ENCODE measurements at places on chromosomes 16 and 17.

- no peaks in the 10 kb centered on the region for H3K36me3 ChIP-seq
- no peak overlapping the region for H3K4me3 ChIP-seq
- no peak overlapping the region for H3K27ac ChIP-seq
- no peaks in the 10 kb centered on the region for H3K27me3 ChIP-seq
- DNase-seq = no peak
These were observed 11.1 kb downstream of the NACA2 start for GRCh38 chr17:61579961-61580360.

GRCh38 chr16:81908466-81909262 lies 102.6 kb downstream of the SDR42E1 start:
- no peak overlapping the region for H3K27ac ChIP-seq
- no peak for DNase-seq
- H3K4me1 ChIP-seq = no peaks in the 10 kb centered on the region
- H3K4me3 ChIP-seq = no peak overlapping the region
- no peaks in the 10 kb centered on the region for H3K36me3 ChIP-seq
- no peaks in the 10 kb centered on the region for H3K27me3 ChIP-seq

DNA sequence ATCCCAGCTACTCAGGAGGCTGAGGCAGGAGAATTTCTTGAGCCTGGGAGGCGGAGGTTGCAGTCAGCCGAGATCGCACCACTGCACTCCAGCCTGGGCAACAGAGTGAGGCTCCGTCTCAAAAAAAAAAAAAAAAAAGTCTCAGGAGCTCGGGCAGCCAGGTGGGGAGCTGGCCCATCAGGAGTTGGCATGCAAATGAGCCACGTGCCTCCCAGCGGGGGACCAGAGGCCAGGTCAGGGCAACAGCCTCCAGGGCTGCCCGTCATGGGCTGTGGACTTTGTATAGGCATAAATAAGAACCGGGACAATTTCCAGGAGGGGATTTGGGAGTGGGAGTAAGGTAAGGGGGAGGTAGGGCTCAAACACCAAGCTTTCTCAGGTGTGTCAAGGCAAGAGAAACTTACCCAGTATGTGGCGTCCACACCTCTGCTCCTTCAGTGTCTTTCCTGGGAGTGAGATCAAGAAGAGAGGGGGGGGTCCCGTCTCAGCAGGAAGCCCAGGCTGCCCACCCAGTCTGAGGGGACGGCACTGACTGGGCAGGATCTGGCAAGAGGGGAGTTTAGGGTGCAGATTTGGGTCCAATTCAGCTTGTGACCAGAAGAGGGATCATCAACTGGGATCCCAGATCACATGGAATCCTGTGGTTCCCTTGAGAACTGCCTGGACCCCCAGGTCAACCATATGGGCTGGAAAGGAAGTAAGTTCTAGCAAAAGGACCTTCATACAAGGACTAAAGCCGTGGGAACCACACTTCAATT lies 22.3 kb upstream of the G6PC1 start:
- H3K4me1 ChIP-seq = no peaks in the 10 kb centered on the region
- no peak overlapping the region for H3K27ac ChIP-seq
- no peak overlapping the region for H3K4me3 ChIP-seq

GRCh38 chr17:78369791-78370381 lies 8.6 kb upstream of the PGS1 start:
- no peak overlapping the region for H3K4me3 ChIP-seq
- H3K27me3 ChIP-seq = no peaks in the 10 kb centered on the region

DNA sequence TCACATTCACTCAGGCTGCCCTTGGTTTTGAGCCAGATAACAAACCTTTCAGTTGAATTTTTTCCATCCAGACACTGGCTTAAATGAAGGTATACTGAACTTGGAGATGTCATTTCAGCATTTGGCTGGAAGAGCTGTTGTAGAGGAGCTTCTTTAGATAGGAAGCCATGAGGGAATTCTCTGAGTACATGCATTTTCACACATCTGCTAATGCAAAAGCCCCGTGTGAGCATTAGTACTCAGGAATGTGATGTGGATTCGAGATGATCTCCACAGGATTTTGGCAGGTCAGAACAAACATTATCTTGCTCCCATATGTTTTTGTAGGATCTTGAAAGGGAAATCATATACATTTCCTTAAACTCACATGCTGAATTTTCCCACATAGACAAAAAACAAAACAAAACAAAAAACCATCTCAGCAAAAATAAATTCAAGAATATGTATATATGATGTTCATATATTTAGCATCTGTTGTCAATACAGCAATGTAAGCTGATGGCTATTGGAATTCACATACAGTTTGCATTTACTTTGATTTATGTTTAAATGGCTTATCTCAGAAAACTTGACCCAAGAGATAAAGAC lies 277.2 kb upstream of the TBX2 start:
- H3K27me3 ChIP-seq = no peaks in the 10 kb centered on the region
- no peaks in the 10 kb centered on the region for H3K36me3 ChIP-seq
- H3K4me1 ChIP-seq = peaks cover 4% of the 10 kb centered on the region
- H3K27ac ChIP-seq = no peak overlapping the region
- H3K4me3 ChIP-seq = no peak overlapping the region
- DNase-seq = no peak

GRCh38 chr17:15351478-15351840 lies 10.1 kb upstream of the TEKT3 start:
- DNase-seq = no peak
- H3K36me3 ChIP-seq = no peaks in the 10 kb centered on the region
- H3K4me3 ChIP-seq = no peak overlapping the region

DNA sequence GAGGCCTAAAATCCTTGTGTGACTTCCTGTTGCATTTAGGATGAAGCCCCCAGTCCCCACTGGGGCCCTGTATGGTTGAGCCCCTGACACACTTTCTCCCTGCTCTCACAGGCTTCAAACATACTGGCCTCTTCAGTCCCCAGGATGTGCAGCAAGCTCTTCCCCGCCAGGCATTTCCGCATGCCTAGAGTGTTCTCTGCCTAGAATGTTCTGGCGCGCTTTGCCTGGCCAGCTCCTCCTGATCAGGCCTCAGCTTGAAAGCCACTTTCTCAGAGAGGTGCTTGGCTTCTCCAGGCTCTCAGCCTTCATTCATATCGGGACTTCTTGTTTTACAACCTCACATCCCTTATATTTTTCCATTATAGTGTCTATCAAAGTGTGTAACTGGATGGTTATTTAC lies 123.7 kb downstream of the SPACA3 start:
- H3K4me3 ChIP-seq = no peak overlapping the region
- no peak overlapping the region for H3K27ac ChIP-seq
- peaks cover 6% of the 10 kb centered on the region for H3K4me1 ChIP-seq
- no peak for DNase-seq

GRCh38 chr16:4790261-4790660 lies 2.1 kb upstream of the SEPTIN12 start:
- H3K4me1 ChIP-seq = no peaks in the 10 kb centered on the region
- no peak overlapping the region for H3K27ac ChIP-seq
- no peak overlapping the region for H3K4me3 ChIP-seq
- H3K36me3 ChIP-seq = no peaks in the 10 kb centered on the region
- DNase-seq = no peak
- H3K27me3 ChIP-seq = no peaks in the 10 kb centered on the region

- H3K4me1 ChIP-seq = no peaks in the 10 kb centered on the region
- H3K27me3 ChIP-seq = no peaks in the 10 kb centered on the region
- H3K4me3 ChIP-seq = no peak overlapping the region
These were observed 59.1 kb downstream of the NOG start for GRCh38 chr17:56652628-56653027.

GRCh38 chr16:88649924-88650748 lies 717 bp downstream of the CYBA start:
- H3K4me3 ChIP-seq = peak overlapping the region; percentile 74
- no peak for DNase-seq
- peak overlapping the region; percentile 39 for H3K27ac ChIP-seq
- H3K4me1 ChIP-seq = peaks cover 15% of the 10 kb centered on the region
- H3K27me3 ChIP-seq = no peaks in the 10 kb centered on the region

DNA sequence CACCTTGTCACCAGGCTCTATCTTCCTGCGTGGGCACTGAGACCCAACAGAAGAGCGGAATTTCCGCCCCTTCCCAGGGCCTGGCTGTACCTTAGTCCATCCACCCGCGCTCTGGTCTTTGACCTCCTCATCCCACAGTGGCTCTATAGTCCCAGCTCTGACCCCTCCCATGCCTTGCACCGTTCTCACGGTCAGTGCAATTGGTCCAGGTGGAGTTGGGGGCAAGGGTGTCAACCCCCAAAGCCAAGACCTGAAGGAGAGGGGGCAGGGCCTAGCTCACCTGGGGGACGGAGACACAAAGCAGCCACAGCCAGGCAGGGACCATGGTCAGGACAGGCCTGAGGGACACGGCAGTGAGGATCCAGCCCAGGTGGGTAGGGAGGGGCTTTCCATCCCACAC lies 944 bp downstream of the CDH16 start:
- no peaks in the 10 kb centered on the region for H3K27me3 ChIP-seq
- H3K4me1 ChIP-seq = peaks cover 19% of the 10 kb centered on the region
- no peak overlapping the region for H3K4me3 ChIP-seq
- DNase-seq = no peak
- H3K27ac ChIP-seq = no peak overlapping the region

DNA sequence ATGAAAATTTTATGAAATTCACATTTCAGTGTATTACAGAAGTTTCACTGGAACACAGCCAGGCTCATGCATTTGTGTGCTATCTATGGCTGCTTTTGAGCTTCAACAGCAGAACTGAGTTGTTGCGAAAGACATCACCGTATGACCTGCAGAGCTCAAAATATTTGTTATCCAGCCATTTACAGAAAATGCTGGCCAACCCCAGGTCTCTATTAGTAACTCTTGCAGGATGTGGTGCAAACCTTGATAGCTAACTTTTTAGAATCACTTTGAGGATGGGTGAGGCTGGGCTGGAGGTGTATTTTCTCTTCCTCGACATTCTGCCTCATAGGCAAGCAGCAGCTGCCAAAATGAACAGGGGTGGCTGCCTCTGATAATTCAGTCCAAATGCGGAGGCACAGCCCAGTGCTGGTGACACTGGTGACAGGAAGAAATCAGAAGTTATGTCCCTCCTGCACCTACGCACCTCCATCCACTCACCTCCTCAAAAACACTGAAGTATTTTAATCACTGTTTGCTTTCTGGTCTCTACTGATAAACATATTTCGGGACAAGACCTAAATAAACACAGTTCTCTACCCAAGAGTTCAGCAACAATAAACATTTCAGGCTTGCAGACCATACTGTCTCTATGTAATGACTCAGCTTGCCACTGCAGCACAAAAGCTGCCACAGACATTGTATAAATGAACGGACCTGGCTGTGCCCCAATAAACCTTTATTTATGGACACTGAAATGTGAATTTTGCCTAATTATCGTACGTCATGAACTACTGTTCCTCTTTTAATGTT lies 28.5 kb downstream of the ARHGAP17 start:
- peaks cover 83% of the 10 kb centered on the region for H3K4me1 ChIP-seq
- DNase-seq = no peak
- no peaks in the 10 kb centered on the region for H3K27me3 ChIP-seq
- peak overlapping the region; percentile 27 for H3K4me3 ChIP-seq

DNA sequence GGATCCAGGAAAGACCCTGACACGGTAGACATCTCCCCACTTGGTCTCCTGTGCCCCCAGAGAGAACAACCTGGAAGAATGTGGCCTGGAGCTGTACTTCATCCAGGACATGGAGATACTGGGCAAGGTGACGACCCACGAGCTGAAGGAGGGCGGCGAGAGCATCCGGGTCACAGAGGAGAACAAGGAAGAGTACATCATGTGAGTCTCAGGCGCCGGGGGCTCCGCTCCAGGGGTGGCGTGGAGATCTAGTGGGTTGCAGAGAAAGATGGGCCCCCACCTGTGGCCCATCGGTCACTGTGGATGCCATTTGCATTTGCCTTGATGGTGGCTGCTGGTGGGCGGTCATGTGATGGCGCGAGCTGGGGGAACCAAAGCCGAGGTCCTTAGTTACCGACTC lies 14.9 kb upstream of the CLEC18A start:
- peak overlapping the region; percentile 96 for H3K27ac ChIP-seq
- no peaks in the 10 kb centered on the region for H3K27me3 ChIP-seq
- peaks cover 24% of the 10 kb centered on the region for H3K4me1 ChIP-seq
- no peak overlapping the region for H3K4me3 ChIP-seq
- no peak for DNase-seq

DNA sequence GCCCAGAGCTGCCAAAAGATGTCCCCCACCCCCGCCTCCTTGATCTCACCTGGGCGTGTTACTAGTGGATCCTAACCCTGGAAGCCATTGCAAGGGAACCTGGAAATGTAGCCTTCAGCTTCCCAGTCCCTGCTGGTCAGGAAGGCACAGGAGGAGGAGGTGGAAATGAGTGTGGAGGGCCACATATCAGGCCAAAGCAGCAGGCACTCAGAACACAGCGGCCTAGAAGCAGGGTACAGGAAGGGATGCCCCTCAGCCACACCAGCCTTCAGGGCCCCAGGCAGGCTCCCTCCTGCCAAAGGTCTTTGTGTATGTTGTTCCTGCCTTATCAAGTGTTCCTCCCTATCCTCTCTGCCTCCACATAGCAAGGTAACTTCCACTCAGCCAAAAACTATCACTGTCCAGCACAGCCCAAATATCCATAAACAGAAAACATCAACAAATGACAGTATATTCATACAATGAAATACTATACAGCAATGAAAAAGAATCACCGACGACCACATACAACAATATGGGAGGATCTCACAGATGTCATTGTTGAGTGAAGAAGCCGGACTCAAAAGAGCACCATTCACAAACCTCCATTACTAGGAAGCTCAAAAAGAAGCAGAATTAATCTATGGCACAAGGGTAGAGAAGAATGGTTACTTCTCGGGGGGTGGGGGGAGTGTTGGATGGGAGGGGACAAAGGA lies 28.2 kb upstream of the TNFRSF13B start:
- no peak overlapping the region for H3K27ac ChIP-seq
- H3K36me3 ChIP-seq = no peaks in the 10 kb centered on the region
- H3K4me3 ChIP-seq = no peak overlapping the region

DNA sequence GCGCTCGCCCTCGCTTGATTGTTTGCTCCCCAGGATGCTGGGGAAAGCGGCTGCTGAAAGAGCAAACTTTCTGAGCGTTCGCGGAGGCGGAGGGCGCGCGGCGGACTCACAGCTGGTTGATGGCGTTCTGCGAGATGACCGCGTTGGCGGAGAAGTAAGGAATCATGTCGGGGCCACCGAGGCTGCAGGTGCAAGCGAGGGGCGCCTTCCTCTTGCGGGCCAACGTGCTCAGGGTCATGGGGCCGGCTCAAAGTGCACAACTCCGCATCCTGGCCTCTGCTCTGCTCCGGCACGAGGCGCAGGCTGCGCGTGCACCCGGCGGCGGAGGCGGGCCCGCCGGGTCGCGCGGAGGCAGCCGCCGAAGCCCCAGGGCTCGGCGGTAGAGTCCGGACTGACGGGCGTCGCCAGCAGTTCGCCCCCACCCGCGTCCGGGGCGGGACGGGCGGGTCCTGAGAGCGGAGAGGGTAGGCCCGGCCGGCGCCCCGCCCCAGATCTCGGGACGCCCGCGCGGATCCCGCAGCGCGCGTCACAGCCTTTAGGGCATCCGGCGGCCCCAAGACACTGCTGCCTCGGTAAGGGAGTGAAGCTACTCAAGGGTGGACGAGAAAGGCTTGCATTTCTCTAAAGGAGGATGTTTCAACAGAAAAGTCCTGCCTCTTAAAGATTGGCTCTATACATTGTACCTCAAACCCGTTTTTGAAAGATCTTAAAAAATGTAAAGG lies 138.5 kb upstream of the CORO6 start:
- H3K27ac ChIP-seq = peak overlapping the region; percentile 62
- H3K36me3 ChIP-seq = no peaks in the 10 kb centered on the region
- peaks cover 5% of the 10 kb centered on the region for H3K4me1 ChIP-seq
- DNase-seq = peak; percentile 67
- no peaks in the 10 kb centered on the region for H3K27me3 ChIP-seq
- H3K4me3 ChIP-seq = peak overlapping the region; percentile 96

- no peaks in the 10 kb centered on the region for H3K27me3 ChIP-seq
- H3K4me1 ChIP-seq = peaks cover 2% of the 10 kb centered on the region
- no peak for DNase-seq
- peaks cover 19% of the 10 kb centered on the region for H3K36me3 ChIP-seq
These were observed 5.7 kb downstream of the TMED6 start for GRCh38 chr16:69345923-69346322.
